Stimulated activated CD8-positive, alpha-beta memory T cell treated with anti-CD3 and anti-CD28 coated beads, Interleukin-2, amount 100 ng/mL, for 48 hours (primary cell): ENCODE measurements at places on chromosomes 12 and 14.

GRCh38 chr14:73973497-73973896, 23.4 kb downstream of the COQ6 start:
- DNase-seq = no peak

DNA sequence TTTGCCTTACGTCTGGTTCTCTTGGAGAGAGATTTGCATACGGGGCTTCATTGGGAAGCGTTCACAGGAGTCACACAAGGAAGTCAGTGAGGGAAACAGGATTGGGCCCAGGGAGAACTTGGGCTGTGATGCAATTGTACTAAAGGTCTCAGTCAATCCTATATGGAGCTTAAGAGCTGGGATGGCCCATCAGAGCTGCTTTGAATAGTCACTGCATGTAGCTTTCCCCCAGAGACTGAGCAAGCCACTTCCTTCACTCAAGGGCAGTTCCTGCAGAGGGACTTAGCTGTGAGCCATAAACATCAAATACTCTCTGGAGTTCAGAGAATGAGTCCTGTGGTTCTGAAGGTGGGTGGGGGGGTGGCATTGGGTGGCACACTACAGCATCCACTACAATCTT, 605.4 kb downstream of the MED13L start:
- DNase-seq = no peak

DNA sequence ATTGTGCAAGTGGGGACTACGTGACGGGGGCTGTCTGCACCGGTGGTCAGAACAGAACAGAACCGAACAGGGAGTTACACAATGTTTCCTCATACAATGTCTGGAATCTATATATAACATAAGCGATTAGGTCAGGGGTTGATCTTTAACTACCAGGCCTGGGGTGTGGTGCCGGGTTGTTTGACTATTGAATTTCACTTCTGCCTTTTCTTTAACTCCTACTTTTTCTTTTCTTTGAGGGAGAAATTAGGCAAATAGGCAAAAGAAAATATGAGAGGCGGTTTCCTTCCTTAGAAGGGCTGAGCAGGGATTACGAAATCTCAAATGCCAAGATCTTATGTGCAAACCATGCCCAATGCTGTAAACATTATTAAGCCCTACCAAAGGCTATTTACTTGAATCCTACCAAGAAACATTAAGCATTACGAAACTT, 140.3 kb downstream of the SLC38A6 start:
- DNase-seq = no peak

DNA sequence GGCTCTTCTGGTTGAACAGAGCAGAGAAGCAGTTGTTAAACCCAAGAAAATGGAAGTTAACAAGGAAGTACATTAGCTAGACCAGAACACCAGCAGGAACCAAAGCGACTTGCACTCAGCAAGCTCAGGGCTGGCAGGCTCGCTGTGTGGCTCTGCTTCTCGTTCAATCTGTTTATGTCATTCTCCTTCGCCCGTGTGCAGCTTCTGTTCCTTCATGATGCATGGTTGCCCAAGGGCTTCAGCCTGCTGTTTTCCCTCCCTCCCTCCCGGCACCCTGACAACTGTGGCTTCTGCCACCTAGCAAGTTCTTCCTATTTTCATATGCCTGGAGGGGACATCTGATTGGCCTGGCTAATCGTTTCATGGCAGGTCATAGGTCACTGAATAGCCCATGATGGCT, 25.3 kb downstream of the PIGH start:
- DNase-seq = no peak

DNA sequence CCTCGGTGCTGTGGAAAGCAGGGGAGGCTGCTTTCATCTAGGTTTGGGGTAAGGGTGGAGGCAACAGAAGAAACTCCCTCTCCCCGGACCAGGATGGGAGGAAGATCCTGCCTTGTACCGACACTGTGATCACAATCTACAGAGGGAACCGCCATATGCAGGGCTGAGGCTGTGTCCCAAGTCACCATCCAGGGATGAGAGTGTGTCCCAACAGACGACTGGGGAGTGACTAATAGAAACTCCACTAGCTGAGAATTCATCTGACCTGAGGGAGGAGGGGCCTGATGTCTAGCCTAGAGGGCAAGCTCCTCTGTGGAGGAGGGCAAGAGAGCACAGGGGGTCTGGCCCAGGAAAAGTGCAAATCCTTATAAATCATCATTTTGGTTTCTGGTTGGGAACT, 172.4 kb downstream of the CALM1 start:
- DNase-seq = no peak

DNA sequence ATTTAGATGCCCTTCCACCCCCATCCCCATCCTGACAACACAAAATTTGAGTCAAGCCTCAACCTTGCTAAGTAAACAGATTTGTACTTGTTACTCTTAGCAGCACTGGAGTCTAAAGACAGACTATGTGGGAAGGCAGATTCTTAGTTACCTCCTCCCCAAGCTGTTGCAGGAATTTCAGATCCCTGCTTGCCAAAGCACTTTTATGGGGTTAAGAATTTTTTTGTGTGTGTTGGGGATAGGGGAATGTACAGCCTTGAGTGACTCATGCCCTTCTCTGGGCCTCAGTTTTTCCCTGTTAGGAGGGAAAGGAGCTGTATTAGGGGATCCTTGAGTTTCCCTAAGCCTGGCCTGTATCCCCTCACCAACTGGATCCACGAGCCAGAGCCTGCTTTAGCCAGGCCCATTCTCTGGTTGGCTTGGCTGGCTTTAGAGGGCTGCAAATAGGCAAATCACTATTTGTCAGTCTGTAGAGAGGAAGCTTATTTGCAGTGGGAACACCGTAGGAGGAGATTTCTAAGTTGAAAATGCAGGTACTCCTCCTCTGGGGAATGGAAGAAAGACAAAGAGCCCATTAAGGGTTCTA, 27.7 kb upstream of the RNU6-8 start:
- DNase-seq = no peak

- DNase-seq = no peak
Observed at GRCh38 chr14:55361190-55361589, 50.4 kb downstream of the ATG14 start.

GRCh38 chr14:23984891-23985602, 3.7 kb upstream of the DHRS4L2 start:
- no peak for DNase-seq

DNA sequence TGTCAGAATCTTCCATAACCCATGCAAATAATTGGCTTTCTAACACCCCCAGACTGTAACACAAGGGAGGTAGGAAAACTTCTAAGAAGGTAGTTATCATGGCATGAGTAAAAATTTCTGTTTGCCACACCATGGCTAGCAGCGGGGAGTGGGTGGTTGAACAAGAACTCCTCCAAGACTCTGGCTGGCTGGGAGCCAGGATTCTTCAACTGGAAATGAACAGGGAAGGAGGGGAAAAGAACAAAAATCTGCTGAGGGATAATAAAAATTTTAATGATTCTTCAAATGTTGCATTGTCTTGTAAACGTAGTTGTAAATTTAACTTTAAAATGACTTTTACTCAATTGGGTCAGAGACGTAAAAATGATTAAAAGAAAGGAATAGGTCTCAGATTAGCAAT, 78.9 kb downstream of the AKAP6 start:
- no peak for DNase-seq

DNA sequence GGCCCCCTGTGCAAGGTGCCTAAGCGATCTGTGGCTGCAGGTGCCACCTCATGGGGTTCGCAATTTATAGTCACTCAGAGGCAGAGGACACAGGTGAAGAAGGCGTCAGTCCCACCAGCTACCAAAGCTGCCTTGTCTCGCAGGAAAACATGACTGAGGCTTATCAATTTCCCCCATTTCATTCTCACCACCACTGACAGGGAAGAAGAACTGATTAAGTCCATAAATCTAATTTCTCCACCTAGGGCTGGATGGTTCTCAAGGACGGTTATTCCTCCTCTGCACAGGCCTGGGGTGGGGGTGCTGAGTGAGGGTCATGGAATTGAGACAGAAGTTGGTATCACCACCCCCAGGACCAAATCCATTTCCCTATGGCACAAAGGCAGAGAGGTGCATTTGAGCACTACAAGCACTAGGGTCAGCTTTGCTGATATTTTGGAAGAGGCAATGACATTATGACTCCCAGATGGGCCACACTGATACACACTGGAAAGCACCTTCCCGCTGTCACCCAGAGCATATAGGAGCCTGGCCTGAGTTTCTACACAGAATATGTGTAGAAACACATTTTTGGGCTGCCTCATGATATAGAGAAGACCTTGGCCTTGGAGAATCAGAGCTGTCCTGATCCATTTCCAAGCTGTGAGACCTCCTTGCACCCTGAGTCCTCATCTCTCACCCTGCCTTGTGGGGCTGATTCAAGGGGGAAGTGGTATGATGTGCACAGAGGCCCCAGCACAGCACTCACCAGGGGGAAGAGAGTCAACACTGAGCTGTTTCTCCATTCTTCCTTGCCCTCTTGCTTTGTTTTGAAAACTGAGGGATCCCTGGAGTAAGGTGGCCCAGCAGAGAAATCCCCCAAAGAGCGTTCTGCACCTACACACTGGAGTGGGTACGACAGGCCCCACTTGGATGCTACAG, 59.4 kb downstream of the PITPNM2 start:
- no peak for DNase-seq

DNA sequence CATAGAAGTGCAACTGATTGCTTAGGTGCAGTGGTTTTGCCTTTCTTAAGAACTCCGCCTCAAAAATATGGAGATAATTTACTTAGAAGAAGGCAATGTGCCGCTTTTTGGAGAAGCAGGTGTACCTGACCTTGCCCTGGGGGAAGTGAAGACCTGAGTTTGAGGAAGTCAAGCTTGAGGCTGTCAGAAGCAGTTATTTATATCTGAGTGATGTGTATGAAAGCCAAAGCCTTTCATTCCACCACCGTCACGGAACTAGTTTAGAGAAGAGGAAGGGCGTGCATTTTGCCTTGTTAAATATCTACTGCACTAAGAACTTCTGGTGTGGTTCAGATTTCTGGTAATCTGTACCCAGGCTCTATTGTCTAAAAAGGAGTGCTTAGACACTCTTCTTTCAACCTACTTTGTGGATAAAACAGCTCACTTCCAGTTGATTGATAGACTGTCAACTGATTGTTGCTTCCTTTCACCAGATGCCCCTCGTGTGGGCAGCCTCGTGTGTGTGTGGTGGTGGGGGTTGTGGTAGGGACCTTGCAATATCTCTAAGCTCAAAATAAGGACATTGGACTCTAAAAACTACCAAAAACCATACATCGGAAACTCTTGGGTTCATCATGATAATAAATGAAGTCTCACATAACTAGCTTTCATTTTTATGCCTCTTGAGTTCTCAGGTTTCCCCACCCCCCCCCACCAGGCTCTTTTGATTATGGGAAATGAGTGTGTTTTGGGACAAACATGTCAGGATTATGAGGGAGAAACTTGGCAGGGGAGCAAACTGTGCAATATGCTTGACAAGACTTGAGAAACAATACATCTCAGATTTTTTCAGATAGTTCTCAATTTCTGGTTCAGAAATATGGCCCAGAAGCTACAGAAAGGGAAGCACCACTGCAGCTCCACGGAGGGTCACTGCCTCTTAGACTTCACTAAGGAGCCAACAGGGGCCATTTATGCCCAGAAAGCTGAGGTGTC, 78.6 kb downstream of the ARF6 start:
- DNase-seq = peak; percentile 31

- DNase-seq = no peak
Observed at GRCh38 chr12:95820096-95820703, 29.6 kb upstream of the NTN4 start.

DNA sequence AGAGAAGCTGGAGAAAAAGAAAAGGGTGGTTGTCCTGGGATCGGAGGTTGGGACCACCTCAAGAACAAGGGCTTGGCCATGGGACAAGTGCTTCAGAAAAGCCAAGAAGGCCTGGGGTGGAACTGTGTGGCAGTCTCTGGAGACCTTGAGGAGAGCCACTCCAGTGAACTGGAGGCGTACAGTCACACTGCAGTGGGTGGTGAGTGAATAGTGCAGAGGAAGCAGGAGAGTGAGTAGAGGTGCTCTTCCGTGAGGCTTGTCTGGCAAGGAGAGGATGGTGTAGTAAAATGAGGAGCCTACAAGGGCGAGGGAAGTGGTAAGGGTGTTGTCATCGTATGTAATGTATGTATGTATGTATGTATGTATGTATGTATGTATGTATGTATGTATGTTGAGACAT, 20.9 kb downstream of the RASSF3 start:
- DNase-seq = no peak

GRCh38 chr12:61365001-61365400, 895.2 kb upstream of the USP15 start:
- DNase-seq = no peak

- peak; percentile 17 for DNase-seq
Observed at GRCh38 chr12:40622246-40622838, 69.9 kb upstream of the CNTN1 start.

GRCh38 chr12:31023271-31023724, 50.4 kb upstream of the DDX11 start:
- no peak for DNase-seq

GRCh38 chr12:7005311-7005710, 13.0 kb downstream of the LPCAT3 start:
- no peak for DNase-seq

DNA sequence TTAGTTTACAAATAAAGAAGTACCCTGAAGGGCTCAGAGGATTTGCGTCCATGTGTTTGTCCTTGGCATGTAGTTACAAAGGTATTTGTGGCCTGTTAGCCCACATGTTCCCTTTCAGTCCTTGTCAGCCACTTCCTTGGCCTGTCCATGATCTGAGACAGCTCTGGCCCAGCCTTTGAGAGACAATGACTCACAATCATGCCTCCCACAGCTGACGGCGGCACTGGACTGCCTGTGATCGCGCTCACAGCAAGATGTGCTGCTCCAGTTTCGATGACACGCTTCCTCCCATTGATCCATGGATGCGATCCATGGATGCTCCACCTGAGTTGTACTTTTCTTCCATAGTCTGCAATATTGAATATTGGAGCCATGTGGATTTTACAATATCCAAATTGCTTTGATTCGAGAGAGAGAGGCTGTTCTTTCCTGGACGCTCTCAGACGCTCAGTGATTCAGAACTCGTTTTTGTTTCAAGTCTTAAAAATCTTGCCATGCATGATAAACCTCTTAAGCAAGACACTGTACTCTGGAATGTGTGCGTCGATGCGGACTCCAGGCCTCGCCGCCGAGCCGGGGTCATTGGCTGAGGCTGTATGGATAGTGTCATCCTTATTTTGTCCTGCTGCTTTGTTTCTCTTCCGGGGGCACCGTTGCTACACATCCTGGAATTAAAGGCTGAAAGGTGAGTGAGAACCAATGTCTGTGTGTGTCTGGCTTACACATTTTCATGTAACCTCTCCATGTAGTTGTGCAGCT, 220.1 kb downstream of the GLT1D1 start:
- DNase-seq = no peak

DNA sequence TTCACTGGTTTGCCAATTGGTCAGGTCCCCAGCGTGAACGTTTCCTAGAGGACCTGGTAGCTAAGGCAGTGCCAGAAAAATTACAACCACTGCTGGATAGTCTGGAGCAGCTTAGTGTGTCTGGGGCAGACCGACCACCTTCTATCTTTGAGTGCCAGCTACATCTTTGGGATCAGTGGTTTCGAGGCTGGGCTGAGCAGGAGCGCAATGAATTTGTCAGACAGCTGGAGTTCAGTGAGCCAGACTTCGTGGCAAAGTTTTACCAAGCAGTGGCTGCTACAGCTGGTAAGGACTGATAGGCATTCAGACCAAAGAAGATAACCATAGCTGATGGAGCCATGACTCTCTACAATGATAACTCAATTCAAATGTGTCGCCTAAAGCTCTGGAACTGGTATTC, 2.5 kb downstream of the C14orf119 start:
- no peak for DNase-seq

- DNase-seq = peak; percentile 53
Observed at GRCh38 chr14:91114079-91115065, 499 bp downstream of the DGLUCY start.
